ENCODE measurements at places on chromosomes 7 and 10.

DNA sequence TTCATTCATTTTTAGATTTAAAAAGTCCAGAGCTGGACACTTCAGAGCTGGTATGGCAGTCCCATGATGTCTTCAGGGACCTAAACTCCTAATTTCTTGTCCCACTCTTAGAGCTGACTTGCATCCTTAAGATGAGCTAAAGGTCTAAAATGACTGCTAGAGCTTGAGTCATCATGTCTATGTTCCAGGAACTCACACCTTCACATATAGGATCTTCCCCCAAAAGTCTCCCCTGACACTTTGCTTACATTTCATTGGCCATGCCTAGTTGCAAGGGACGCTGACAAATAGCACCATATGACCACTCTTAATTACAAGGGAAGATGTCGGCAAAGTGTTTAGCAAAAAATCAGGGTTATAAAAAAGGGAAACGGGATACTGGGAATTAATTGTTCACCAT lies 10.4 kb upstream of the AOAH start:
- no peak for DNase-seq

DNA sequence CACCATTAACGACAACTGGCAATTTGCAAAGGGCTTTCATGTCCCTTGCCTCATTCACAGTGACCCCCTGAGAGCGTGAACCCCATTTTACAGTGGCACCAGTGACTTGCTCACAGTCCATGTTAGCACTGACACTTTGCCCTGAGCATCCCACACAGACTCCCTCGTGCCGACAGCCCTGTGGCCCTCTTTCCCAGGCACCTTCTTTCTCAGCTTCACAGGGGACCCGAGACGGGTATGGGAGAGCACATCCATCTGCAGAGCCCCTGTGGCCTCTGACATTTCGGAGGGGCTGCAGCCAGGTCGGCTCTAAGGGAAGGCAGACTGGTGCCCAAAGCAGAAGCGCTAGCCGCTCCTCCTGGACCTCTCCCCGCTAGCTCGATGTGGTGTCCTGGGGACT lies 10.8 kb downstream of the LOXL4 start:
- no peak for DNase-seq

DNA sequence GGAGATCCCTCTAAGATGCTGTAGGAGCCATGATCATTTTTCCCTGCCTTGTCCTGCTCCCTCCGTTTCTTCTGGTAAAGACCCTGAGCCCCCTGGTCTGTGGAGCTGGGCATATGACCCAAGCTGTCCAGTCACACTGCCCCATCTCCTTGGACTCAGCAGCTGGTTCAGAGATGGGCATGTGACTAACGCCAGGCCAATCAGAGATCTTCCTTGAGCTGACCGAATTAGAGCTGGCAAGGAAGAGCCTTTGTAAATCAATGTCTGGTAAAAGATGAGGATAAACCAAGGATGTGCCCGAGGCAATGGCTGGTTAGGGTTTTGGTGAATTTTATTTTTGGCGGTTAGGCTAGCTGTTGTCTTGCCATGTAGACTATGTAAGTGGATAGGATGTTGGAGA lies 173.3 kb downstream of the LCOR start:
- DNase-seq = no peak

GRCh38 chr10:110533149-110533548 lies 34.3 kb upstream of the SMC3 start:
- no peak for DNase-seq

DNA sequence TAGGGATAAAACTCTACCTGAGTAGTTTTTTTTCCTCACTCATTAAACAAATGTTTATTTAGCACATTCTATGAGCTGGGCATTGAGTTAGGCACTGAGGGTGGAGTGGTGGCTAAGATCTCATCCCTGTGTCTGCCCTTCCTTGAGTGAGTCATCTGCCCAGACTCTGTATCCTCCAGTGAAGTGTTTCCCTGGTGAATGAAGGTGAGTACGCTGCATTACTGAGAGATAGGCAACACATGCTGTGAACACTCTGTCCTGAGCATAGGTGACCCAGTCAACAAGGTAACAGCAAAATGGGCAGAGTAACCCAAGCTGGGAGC lies 5.8 kb downstream of the PITX3 start:
- DNase-seq = no peak

- no peak for DNase-seq
Measured at GRCh38 chr10:71735709-71736569, 16.4 kb upstream of the C10orf105 start.

- no peak for DNase-seq
Measured at GRCh38 chr7:13778967-13779366, 210.5 kb downstream of the ETV1 start.

GRCh38 chr10:118449521-118449920 lies 107.4 kb upstream of the FAM204A start:
- DNase-seq = no peak

- peak; percentile 74 for DNase-seq
Measured at GRCh38 chr10:624605-625332, 64.7 kb downstream of the DIP2C start.

DNA sequence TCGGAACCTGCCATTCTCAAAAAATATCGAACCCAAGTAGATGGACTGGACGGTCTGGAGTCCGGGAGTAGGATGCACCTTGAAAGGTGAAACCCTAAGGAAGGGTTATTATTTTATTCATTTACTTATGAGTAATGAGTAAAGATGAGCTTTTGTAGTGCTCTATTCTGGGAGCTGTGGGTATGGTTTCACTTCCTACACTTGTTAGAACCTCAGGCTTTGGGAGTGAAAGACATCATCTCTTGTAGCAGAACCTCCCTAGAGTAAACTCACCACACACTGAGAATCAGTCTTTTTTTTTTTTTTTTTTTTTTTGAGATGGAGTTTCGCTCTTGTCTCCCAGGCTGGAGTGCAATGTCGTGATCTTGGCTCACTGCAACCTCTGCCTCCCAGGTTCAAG lies 389.4 kb upstream of the AUTS2 start:
- no peak for DNase-seq

DNA sequence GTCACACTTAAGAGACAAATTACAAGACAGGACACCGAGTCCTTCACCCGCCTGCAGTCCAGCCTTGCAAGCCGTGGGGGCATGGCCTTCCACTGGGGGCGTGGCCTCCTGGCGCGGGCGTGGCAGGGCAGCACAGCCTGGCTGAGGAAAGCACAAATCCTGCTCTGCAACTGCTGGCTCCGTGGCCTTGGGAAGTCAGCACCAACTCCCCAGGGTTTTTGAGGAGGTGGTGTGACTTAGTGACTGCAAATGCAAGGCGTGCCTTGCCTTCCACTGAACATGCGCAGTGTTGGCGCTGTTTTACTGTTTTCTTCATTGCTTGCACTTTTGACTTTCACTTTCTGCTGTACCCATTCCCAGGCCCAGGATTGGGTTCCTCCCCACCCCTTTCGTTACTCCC lies 12.9 kb upstream of the BMS1 start:
- DNase-seq = peak; percentile 17

DNA sequence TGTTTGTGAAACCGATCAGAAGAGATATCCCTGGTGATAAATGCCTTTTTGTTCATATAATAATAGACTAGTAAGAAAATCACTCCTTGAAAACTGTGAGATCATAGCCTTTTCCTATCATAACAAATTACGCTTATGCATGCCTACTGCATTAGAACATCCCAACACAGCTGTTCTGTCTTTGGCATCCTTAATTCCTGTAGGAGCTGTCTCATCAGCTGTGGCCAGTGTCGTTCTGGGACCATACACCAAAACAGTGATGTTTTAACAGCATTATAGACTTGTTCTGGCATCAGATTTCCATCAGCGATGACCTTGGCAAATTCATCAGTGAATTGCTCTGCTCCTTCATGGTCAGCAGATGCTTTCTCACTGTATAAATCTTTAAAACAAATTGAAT lies 423.6 kb upstream of the LRGUK start:
- no peak for DNase-seq

GRCh38 chr7:141263508-141263907 lies 189.6 kb downstream of the TMEM178B start:
- no peak for DNase-seq

DNA sequence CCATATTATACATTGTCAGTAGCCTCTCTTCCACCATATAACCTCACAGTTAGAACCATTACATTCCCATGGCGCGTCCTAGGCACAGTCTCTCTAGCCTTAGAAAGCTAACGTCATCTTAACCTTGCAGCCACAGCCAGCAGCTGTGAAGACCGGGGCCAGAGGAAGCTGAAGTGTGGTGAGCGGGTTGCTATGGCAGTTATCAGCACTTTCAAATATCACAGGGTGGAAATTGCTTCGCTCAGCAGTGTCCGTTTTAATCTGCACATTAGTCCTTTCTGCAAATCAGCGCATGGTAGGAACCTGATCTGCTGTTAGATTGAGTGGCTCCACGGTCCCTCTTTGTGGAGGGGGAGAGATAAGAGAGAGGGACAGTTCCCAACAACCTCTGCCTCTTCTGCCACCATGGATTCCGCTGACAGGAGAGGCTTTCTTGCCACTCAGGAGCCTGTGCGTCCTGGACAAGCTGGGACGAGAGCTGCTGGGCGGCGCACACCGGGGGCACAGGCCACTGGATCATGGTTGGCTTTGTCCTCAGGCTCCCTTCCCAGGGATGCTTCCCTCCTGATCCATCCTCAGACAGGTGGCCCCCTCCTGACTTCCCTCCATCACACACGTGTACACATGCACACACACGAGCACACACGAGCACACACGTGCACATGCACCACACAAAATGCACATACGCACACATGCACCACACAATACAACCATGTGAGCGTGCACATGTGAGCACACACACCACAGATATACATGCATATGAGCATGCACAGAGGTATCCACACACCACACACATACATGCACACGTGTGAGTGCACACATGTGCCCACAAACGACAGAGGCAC lies 93.8 kb downstream of the WDR37 start:
- no peak for DNase-seq

GRCh38 chr10:23325132-23325531 lies 19.5 kb downstream of the C10orf67 start:
- no peak for DNase-seq

GRCh38 chr10:79938728-79939406 lies 10.0 kb downstream of the SFTPD start:
- DNase-seq = no peak

DNA sequence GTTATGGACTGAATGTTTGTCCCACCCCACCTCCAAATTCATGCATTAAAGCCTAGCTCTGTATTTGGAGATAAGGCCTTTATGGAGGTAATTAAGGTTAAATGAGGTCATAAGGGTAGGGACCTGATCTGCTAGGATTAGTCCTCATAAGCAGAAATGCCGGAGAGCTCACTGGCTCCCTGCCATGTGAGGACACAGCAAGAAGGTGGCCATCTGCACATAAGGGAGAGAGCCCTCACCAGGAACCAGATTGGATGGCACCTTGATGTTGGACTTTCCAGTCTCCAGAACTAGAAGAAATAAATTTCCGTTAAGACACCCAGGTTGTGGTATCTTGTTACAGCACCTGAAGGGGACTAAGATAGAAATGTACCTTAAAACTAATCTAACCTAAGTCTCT lies 816.1 kb upstream of the C7orf33 start:
- no peak for DNase-seq

- no peak for DNase-seq
Measured at GRCh38 chr7:95684505-95684904, 87.8 kb upstream of the DYNC1I1 start.

DNA sequence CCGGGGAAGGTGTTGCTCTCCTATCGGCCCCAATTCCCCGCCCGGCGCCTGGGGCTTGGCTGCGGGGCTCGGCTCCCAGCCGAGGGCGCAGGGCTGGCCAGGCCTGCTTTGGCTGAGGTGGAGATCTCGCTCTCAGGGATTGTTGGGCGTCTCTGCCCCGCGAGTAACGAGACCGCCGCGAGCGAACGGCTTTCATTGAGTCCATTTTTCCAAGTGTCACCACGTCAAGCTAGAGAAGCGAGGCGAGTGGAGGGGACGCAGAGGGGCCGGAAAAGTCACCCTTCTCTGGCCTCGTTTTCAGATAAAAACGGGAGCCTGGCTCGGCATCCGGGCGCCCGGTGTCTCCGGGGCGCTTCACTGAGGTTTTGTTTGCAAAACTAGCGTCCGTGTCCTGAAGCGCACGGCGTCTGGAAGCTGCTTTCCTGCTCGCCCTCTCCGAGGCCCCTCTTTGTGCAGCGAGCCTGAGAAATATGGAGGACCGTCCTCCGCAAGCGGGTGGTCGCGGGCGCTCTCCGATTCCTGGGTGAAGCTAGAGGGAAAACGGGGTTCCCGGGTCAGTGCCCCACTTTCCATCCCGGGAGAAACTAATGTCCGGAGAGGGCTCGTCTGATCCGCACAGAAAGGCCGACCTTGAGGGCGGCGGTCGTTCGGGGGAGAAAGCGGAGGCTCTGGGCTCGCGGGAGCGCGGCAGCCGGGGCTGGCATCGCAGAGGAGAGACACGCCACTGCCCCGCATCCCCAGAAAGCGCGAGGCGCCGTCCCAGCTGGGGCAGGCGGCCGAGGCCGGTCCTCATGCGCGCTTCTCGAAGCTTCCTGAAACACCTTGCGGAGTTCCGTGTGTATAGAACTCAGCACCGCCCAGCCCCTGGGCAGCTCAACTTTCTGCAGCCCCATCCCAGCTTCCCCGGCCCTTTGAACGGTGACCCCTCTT lies 3.5 kb upstream of the EN2 start:
- no peak for DNase-seq

GRCh38 chr7:1320616-1321240 lies 88.1 kb downstream of the UNCX start:
- DNase-seq = no peak

- DNase-seq = no peak
Measured at GRCh38 chr10:27611236-27611635, 107.1 kb downstream of the RAB18 start.

DNA sequence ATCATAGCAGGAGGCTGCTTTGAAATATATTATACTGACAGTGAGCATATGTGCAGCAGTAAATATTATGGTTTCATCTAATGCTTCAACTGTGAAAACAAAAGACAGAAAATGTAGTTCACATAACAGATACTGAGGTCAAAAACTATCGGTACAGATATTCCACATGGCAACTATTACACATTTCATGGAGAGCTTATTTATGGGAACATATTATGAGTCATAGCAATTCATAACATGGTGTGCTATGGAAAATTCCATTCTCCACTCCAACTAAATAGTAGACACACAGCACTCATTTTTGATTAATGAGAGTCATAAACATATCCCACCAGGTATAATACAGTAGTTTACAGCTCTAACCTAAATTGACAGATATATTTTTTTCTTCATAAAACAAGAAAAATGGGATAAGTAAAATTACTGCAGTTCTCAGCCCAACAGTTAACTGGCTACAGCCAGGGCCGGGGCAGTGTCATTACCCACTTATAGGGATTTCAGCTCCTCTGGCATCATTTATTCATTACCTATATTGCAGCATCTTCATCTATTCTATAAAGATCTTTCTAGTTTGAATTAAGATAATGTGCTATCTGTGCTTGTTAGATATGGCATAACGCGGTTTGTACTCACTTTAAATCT lies 475.6 kb upstream of the KLF6 start:
- DNase-seq = no peak

DNA sequence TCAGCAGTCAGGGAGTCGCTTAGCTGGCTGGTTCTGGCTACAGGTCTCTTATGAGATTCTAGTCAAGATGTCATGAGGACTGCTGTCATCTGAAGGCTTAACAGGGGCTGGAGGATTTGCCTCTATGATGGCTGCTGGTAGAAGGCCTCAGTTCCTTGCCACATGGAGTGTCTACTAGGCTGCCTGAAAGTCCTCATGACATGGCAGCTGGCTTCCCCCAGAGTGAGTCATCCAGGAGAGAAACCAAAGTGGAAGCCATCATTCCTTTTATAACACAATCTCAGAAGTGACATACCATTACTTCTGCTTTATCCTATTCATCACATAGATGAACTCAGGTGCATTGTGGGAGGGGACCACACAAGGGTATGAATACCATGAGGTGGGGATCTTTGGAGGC lies 75.1 kb downstream of the EXOC6 start:
- DNase-seq = no peak
